ACHN (cell line): ENCODE measurements at places on chromosomes 2 and 18.

- DNase-seq = no peak
These were observed 90.6 kb downstream of the GFPT1 start for GRCh38 chr2:69296421-69296820.

- DNase-seq = no peak
These were observed 30.3 kb downstream of the SULT1C4 start for GRCh38 chr2:108407864-108408729.

DNA sequence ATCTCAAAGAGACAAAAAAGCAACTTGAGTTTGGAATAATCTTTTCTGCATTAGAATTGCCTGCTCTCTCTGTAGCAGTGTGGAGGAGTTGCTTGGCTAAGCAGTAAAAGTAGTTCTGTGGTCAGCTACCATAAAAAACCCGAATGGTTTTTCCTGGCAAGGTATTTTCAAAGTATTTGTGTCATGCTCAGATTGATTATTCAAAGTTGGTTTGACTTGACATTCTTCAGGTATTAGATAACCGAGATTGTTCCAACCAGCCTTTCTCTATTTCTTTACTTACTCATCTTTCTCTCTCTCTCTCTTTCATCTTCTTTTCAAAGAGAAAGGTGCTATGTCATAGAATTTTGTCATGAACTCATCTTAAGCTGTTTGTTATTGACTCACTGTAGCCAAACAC lies 404.9 kb downstream of the CPS1 start:
- peak; percentile 32 for DNase-seq

DNA sequence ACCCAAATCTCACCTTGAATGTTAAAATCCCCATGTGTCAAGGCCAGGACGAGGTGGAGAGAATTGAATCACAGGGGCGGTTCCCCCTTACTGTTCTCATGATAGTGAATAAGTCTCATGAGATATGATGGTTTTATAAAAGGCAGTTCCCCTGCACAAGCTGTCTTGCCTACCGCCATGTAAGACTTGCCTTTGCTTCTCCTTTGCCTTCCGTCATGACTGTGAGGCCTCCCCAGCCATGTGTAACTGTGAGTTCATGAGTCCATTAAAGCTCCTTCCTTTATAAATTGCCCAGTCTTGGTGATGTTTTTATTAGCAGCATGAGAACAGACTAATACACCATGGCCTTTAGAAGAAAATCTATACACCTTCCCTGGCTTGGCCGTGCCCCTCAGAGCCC lies 7.4 kb upstream of the MBP start:
- no peak for DNase-seq

DNA sequence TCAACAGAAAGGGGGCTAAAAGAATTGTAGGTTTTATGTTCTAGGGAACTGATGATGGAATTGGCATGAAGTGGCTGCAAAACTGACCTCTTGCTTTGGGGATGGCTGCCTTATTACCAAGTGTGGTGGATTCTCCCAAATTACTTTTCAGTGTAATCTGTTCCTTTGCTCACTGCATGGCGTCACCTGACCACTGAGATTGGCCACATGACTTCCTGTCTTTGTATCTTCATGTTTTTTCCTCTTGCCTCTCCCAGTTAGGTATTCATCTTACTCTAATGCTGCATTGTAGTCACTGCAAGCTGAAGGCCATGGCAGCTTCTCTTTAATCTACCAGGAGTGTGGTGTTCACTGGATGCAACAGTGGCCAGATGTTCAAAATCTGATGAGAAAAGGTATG lies 257.7 kb upstream of the TNP1 start:
- DNase-seq = no peak

- no peak for DNase-seq
These were observed 76.5 kb downstream of the LPIN1 start for GRCh38 chr2:11822746-11823451.
